ENCODE measurements at places on chromosomes 3 and 15.

- no peak for DNase-seq
Measured at GRCh38 chr3:97232393-97233034, 418.1 kb downstream of the EPHA6 start.

GRCh38 chr3:145889730-145890129 is 271.3 kb downstream of the PLOD2 start:
- DNase-seq: no peak

DNA sequence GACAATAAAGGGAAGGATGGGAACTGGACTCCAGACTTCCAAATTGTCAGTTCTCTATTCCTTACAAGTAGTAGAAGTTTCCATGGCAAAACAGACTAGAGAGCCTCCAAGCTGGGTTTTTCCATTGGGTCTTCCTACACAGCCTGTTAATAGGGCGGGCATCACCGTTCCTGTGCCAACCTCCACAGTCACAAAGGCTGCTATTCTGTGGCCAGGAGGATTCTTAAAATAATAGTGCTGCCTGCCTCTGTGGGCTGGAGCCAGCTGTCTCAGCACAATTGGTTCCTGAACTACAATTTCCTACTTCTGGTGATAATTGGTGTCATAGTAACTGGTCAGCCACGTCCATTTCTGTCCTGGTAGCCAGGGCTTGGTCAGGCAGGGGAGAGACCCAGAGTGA is 38.6 kb downstream of the LYZL4 start:
- no peak for DNase-seq

DNA sequence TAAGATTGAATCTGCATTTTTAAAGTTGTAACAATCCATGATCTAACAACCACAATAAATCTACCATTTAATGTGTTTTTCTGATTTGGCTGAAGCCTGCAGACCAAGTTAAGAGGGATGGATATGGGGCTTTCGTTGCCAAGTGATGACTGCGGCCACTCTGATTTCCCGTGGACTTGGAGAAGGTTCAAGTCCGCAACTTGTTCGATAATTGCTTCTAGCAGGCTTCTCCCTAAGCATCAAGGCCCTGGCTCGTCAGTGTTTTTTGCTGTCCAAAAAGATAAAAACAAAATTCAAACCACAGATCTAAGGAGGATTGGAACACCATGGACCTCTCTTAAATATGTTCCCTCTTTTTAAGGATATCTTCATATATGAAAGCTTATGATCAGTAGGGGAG is 256.6 kb downstream of the CNTN3 start:
- DNase-seq: no peak

GRCh38 chr3:136366289-136366688 is 116.1 kb downstream of the PCCB start:
- no peak for DNase-seq

All from hepatic stellate cell (primary cell).